Activated CD4-positive, alpha-beta T cell treated with anti-CD3 and anti-CD28 coated beads for 4 hours (primary cell): ENCODE measurements at places on chromosomes 13 and 19.

GRCh38 chr19:14405758-14406644, 13.1 kb downstream of the DDX39A start:
- peak; percentile 86 for DNase-seq

DNA sequence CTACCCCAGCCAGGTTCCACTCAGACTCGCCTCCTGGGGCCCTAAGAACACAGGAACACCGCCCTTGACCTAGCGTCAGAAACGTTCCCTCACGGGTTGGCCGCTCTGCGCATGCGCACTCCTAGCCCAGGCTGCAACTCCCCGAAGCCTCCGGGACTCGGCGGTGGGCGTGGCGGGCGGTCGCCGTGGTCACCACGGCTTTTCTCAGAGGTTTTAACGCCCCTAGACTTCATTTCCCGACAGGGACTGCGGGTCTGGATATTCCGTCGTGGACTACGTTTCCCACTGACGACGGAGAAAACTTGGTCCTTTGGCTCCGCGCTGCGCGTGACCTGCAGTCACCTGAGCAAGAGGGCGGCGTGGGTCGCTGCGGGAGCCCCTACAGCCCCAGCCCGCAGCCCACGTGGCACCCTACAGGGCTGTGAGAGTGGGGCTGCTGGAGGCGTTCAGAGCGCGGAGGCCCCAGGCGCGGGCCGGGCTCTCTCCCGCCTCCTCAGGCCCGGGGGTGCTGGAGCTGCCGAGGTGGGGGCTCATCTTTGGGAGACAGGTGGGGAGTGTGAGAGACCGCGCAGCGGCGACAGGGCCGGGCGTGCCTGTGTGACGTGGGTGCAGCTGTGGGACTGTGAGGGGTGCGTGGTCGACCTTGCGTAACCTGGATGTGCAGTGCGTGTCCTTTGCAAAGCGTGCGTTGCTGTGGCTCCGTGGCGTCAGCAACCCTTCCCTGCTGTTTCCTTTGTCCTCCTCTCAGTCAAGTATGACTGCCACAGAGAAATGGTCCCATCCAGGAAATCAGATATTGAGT, 38.0 kb upstream of the ZNF573 start:
- DNase-seq = peak; percentile 5

DNA sequence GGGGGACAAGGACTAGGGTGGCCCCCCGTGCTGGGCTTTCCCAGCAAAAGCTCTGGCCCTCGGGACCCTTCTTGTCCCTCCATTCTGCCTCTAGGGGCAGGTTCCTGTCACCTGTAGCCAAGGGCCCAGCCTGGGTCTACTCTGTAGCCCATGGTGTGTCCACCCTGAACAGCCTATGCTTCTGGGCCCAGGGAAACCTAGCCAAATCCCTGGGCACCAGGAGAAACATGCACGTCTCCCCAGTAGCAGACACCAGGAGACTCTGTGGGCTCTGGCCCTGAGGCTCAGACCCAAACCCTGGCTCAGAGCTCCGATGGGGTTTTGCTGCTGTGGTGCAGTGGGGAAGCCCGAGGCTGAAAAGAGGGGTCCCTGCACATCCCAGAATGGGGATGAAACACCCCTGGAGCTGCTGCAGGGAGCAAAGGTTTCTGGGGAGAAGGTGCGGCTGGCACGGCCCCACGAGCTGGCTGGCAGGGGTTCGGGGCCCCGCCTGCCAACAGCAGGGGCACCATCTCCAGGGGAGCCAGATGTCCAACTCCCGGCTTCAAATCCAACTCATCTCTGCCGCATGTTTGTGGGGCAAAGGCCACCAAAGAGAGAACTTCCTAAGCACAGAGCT, 18.2 kb downstream of the CEBPG start:
- no peak for DNase-seq

DNA sequence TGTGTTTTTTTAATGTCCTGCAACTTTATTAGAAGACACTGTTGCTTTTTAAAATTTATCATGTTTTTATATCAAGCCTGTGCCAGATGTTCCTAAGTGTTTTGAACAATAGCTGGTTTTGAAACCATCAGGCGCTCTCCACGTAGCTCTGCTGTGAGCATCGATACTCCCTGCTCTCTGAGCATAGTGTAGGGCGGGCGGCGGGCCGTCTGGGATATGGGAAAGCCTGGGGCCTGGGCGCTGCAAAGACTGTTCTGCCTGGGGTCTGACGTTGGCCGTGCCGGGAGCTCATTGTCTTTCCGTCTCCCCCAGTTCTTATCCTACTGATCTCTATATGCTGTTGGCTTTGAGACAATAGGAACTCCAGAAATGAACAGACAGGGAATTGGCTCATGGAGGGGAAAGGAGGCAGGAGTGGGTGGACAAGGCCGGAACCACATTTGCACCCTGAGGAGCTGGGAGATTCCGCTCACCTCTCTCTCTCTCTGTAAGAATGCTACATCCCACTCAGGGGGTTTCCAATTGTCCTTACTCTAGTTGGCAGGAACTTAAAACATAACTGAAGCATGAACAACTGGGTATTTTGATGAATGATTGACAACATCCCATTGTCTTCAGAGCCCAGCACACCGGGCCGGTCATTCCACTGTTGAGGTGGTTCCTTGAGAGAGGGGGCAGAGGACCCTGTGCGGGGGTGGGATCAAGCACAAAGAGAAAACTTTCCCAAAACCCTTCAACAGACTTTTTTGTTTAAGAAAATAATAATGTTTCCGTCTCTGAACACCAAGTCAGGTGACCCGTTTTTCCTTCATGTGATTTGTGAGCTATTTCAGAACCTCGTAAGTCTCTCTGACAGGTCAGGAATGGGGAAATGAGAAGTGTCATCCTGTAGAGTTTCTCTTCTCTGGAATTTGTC, 64.7 kb downstream of the COL4A2 start:
- DNase-seq = no peak

- no peak for DNase-seq
Observed at GRCh38 chr19:13604902-13605586, 98.8 kb upstream of the CACNA1A start.

DNA sequence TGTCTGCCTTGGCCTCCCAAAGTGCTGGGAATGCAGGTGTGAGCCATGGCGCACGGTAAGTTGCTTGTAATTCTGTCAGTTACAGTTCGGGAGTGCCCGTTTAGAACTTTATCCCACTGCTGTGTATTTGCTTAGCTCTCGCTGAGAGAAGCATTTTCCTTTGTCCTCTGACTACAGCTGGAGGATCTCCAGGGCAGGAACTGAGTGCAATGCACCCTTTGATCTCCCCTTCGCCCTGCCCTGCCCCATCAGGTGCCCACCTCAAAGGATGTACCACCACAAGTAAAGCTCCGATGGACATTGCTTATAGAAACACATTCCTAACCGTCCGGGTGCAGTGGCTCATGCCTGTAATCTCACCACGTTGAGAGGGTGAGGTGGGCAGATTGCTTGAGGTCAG, 6.5 kb downstream of the BRME1 start:
- no peak for DNase-seq

DNA sequence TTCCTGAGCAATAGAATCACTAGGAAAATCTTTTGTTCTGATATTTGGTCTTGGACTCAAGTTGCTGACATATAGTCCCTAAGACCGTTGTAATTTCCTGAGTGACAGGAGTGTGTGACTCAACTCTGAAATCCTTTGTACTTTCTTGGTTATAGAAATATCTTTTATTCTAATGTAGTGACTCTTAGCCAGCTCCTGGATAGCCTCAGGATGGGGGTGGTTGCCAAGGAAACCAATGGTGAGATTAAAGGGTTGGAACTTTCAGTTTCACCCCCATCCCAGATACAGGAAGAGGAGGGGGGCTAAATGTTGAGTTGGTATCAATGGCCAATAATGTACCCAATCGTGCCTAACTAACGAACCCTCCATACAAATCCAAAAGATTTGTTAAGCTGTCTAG, 41.8 kb downstream of the MBD3L2B start:
- no peak for DNase-seq

DNA sequence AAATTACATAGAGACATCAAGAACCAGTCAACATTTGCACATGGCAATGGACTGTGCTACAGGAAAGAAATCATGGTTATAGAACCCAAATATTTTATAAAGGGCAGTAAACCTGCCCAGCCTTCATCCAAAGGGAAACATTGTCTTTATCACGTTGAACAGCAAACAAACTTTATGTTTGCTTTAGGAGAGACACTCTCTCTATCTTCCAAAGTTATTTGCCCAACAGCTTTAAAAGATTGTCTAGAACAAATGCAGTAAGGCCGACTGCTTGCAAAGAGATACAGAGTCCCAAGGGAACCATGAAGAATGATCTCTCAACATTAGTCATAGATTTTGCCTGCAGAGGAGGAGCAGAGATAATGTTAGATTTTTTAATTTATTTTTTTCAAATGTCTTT, 1323.5 kb upstream of the SLC10A2 start:
- DNase-seq = no peak

DNA sequence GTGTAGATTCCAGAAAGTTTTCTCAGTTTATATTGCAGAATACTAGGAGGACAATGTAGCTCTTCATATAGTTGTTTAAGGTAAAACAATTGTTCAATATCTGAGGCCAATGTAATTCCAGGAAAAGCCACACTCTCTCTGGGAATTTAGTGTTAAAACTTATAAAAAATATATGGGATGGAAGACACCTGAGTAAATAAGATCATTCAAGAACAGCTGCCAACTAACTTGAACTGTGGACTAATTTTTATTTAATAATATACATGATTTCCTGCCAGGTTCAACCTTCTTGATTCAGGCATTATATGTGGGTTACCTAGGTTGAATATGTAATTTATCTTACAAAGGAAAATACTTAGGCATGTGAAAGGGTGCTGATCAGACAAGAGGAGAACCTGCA, 841.1 kb upstream of the PRR20A start:
- no peak for DNase-seq

DNA sequence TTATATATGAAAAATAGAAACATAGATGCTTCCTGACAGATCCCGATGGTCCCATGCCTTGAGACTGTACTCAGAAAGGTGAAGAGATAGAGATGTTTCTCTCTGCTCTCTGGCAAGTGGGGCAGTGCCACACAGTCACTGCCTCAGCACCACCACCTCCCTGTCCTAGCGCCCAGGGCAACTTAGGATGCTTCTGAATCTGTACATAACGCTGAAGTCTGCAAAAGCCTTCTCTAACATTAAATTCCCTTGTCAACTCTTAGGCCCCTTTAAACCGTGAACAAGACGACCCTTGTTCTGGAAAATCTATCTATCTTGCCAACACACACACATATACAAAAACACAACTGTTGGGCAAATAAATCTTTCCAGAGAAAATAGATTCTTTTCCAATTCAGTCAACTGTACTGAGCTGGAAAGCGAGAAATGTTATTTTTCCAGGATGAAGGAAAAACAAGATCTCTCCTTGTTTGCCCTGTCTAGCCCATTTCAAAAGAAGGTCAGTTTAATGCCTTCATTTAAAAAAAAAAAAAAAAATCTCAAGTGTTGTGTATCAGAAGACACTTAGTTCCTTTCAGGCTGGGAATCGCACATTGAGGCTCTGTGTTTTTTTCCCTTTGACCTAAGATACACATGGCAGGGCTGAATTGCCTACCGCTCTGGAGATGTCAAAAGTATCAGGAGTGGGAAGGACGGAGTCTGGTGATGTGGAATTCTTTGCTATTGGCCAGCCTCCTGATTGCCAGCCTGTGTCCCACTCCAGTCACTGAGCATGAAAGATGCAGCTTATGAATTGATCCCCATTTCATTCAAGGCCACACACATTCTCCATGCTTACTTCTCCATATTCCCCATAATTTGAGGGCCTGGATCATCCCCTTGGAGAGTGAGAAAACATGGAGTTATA, 241.4 kb downstream of the LACC1 start:
- no peak for DNase-seq
